ENCODE measurements at places on chromosomes 6 and 20.

- DNase-seq, result no peak
These were observed 1.8 kb upstream of the YTHDF1 start for GRCh38 chr20:63217706-63218105.

- DNase-seq, result no peak
These were observed 7.9 kb downstream of the RPS6KA2 start for GRCh38 chr6:166618866-166619761.

- DNase-seq, result no peak
These were observed 9.9 kb downstream of the PCIF1 start for GRCh38 chr20:45944151-45944964.

DNA sequence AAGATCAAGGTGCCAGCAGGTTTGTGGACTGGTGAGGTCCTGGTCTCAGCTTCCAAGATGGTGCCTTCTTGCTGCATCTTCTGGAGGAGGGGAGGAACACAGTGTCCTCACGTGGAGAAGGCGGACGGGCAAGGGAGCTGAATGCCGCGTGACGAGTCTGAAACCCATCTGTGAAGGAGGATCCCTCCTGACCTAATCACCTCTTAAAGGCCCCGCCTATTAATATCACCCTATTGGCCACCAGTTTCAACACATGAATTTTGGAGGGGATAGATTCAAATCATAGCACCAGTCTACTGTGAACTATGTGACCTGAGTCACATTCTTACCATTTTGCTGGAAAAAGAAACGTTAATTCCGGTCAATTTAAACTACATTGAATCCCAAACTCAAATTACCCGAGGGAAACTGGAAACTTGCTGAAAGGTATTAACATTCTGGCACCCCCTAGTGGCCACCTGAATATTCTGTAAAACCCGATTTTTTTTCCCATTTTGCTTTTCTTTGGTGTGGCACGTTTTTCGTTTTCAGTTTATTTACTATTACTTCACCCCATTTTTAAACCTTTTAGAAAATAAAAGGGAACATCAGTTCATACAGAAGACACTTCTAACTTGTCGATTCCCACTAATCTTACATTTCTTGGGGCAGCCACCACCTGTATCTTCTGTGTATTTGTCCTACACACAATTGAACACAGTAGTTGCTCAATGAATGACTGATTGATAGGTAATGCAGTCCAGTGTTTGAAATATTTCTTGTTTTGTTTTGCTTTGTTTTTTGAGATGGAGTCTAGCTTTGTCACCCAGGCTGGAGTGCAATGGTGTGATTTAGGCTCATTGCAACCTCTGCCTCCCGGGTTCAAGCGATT is 17.9 kb upstream of the CCDC170 start:
- no peak for DNase-seq

- no peak for DNase-seq
These were observed 102.5 kb upstream of the BEND6 start for GRCh38 chr6:56852260-56853010.

DNA sequence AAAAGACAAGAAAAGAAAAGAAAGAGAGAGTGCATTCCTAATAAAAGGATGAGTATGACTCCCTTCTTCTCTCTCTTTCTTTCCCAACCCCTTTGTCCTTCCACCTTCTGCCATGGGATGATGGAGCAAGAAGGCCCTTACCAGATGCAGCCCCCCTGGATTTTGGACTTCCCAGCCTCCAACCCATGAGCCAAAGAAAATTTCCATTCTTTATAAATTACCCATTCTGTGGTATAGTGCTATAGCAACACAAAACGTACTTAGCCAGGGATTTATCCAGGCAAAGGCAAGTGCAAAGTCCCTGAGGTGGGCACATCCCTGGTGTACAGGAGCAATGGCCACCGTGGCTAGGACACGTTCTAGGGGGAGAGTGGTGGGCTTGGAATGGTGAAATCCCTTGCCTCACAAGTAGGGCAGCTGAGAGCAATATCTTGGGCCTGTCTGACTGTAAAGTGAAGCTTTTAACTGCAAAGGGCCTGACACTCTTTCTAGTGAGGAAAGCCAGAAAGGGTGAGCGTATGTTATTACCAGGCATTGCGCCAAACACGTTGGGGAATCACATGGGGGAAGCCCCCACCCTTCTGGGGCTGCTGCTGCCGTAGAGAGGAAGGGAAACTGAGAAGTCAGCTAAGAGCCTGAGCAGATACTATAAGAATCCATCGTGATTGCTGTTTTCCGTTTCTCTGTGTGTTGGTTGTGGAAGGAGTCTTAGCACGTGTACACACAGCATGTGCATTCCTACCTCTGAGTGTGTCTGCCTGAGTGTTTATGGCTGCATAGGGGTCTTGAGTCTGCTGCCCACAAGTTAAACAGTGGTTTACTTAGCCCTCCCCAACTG is 50.7 kb upstream of the SIRPA start:
- DNase-seq, result no peak

GRCh38 chr20:20731945-20732296 is 19.5 kb upstream of the RALGAPA2 start:
- DNase-seq, result no peak

DNA sequence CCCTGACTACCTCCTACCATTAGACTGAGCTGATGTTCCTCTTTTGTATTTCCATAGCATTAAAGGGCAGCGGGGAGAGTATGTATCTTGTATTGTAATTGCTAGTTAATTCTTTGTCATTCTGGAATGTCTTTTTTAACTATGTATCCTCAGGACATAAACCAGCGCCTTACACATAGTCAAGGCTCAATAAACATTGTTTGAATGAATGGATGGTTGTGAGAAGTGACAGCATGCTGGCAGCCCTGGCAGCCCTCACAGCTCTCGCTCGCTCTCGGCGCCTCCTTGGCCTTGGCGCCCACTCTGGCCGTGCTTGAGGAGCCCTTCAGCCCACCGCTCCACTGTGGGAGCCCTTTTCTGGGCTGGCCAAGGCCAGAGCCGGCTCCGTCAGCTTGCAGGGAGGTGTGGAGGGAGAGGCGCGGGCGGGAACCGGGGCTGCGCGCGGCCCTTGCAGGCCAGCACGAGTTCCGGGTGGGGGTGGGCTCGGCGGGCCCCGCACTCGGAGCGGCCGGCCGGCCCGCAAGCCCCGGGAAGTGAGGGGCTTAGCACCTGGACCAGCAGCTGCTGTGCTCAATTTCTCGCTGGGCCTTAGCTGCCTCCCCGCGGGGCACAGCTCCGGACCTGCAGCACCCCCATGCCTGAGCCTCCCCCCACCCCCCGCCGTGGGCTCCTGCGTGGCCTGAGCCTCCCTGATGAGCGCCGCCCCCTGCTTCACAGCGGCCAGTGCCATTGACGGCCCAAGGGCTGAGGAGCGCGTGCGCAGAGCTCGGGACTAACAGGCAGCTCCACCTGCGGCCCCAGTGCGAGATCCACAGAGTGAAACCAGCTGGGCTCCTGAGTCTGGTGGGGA is 93.1 kb downstream of the RNF182 start:
- DNase-seq, result no peak

GRCh38 chr20:58721951-58722778 is 29.6 kb downstream of the NPEPL1 start:
- DNase-seq, result peak; percentile 8
